AG10803 (cell line): ENCODE measurements at places on chromosomes 13 and 19.

DNA sequence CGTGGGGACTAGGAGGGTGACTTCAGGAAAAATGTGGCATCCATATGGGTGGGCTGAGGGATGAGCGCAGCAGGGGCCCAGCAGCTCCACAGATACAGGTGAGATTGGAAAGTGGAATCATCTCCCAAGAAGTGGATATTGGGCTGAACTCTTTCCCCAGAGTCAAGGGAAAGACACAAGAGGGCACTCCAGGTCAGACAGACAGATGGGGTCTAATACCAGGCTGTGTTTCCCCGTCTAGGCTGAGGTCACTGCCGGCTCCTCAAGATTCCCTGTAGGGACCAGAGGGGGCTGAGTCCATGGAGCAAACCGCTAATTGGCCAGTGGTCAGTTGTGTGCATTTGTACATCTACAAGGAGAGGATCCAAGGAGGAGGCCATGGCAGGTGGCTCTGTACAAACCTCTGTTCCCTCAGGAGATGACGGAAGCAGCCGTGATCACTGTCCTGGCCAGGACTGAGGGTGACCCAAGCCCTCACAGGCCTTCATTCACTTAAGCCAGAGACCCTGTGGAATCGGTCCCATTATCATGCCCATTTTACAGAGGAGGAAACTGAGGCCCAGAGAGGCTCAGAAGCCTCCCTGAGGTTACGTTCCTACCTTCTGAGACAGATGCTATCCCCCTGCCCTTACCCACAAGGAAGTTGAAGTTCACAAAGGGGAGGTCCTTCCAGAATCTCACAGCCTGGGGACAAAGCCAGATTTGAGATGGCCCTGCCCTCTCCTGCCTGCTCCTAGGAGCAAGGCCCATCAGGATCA is 14.9 kb upstream of the IGLON5 start:
- DNase-seq: no peak

GRCh38 chr19:3129112-3129511 is 6.7 kb upstream of the GNA15 start:
- peak; percentile 68 for DNase-seq

- no peak for DNase-seq
These were observed 10.3 kb upstream of the ZNF492 start for GRCh38 chr19:22623841-22624221.

- no peak for DNase-seq
These were observed 1029.6 kb downstream of the PCDH9 start for GRCh38 chr13:66200555-66200954.

- DNase-seq: no peak
These were observed 142.8 kb downstream of the KLF12 start for GRCh38 chr13:73991384-73991783.

GRCh38 chr19:5115771-5116202 is 146.9 kb downstream of the KDM4B start:
- DNase-seq: peak; percentile 80

DNA sequence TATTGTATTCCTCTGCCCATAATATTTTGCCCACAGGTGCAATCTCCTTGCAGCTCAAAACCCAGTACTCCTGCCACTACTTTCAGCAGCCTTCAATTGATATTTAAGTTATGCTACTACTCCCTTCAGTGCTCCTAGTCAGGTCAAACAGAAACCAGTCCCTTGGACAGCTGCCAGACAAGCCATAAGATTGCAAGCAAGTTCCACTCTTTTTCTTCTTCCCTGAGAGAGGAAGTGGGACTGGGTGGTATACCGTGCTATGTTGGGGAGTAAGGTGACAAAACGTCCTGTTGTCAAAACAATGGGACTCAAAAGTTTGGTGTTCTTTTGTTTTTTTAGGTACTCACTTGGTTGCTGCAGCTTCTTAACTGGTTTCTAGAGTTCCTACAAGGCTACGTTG is 63.1 kb upstream of the FRY start:
- no peak for DNase-seq

DNA sequence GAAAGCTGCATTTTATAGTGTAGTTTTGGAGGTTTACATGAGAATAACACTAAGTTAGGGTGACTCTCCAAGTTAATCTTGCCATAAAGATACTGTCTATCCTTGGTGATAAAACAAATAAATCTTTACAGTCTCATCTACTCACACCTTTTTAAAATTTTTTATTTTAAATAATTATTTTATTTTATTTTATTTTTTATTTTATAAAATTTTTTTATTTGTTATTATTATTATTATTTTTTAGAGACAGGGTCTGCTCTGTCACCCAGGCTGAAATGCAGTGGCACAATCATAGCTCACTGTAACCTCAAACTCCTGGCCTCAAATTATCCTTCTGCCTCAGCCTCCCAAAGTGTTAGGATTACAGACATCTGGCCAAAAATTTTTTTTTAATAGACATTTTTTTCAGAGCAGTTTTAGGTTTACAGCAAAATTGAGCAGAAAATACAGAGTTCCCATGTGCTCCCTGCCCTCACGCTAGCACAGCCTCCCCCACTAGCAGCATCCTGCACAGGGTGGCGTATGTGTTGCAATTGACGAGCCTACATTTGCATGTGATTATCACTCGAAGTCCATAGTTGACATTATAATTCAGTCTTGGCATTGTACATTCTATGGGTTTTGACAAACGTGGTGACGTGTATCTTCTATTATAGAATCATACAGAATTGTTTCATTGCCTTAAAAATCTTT is 41.0 kb downstream of the RASL11A start:
- no peak for DNase-seq

GRCh38 chr19:3556978-3557460 is 367 bp downstream of the MFSD12 start:
- no peak for DNase-seq

- DNase-seq: no peak
These were observed 571.1 kb upstream of the ARGLU1 start for GRCh38 chr13:107139006-107139405.

DNA sequence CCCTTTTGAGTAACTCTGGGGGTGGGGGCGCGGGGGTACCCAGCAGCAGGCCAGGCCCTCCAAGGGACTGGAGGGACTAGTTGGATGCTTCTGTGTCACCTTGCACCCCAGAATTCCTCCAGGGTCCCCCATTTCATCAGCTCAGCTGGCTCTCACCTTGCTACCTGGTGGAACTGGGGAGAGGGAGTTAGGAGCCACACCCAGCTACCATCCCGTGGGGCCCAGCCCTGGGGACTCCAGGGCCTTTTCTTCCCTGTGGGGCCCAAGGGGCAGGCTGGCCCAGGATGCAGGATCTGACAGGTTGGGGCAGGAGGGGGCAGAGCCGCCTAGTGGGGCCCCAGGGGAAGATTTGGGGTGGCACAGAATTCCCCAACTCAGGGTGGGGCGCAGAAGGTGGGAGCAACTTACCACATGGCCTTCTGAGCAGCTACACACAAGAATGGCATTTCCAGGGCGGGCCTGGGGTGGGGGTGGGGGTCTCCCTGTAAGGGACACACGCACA is 32.8 kb upstream of the NANOS3 start:
- no peak for DNase-seq

- DNase-seq: no peak
These were observed 8.5 kb downstream of the MIER2 start for GRCh38 chr19:336067-336614.

DNA sequence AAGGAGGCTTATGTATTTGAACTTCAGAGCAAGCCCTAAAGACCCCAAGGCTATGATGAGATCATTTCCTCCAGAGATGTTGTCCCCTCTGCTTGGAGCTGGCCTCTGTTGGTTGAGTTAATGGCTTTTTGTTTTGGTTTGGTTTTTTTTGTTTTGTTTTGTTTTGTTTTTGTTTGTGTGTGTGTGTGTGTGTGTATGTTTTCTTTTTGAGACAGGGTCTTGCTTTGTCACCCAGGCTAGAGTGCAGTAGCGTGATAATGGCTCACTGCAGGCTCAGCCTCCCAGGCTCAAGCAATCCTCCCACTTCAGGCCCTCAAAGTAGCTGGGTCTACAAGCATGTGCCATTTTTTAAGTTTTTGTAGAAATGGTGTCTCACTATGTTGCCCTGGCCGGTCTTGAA is 1076.2 kb downstream of the UQCRFS1 start:
- DNase-seq: no peak

DNA sequence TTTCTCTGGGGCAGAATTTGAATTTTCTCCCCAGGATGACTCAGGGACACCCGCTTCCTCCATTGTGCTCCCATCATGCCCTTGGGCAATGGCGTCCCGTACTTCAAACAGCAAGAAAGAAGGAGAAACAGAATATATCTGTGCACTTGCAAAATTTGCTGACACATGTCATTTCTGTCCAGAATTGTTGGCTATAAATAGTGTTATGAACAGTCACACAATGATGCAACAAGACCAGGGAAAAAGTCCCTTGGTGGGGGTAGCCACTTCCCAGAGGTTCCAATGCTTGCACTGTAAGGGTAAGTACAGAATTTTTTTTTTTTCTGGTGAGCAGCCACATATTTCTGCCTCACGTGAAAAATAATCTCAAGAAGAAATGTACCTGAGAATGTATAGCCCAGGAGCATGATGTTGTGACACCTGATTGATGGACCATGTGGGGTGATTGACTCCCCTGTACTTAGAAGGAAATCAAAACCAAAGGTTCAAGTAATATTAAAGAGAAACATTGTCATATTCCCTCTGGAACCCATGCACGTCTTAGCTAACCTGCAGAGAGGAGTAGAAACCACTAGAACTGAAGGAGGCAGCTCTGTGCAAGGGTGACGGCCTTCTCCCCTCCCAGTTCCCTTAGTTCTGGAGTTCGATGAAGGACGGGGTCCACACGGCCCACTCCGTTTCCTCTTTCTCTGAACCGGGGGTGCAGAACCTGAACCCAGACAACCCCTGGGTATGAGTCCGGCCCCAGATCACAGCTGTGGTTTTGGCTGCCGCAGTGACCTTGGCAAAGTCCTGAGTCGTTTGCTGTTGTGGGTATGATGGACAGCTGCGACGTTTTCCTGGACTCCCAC is 9.3 kb upstream of the LAIR1 start:
- DNase-seq: no peak

GRCh38 chr13:28424541-28424940 is 70.4 kb downstream of the FLT1 start:
- DNase-seq: no peak

DNA sequence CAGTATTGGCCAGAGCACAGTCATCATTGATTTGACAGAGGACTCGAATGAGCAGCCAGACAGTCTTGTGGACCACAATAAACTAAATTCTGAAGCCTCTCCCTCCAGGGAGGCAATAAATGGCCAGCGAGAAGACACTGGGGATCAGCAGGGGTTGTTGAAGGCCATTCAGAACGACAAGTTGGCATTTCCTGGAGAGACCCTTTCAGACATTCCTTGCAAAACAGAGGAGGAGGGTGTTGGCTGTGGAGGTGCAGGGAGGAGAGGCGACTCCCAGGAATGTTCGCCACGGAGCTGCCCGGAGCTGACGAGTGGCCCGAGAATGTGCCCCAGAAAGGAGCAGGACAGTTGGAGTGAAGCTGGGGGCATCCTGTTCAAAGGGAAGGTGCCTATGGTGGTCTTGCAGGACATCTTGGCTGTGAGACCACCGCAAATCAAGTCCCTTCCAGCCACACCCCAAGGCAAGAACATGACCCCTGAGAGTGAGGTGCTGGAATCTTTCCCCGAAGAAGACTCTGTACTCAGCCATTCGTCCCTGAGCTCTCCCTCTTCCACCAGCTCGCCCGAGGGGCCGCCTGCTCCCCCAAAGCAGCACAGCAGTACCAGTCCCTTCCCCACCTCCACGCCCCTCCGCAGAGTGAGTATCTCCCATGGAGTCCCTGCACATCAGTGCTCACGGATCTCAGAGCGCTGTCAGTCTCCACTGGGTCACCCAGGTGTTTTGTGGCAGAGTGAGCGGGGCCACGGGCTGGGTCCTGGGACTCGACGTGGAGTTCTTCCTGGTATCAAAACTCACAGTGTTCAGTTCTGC is 6.9 kb downstream of the CHAF1A start:
- no peak for DNase-seq

- DNase-seq: peak; percentile 88
These were observed 27.2 kb downstream of the RCBTB2 start for GRCh38 chr13:48505597-48506091.

GRCh38 chr19:54152878-54153524 is 6.5 kb downstream of the LENG1 start:
- DNase-seq: no peak

GRCh38 chr13:99665711-99666110 is 164.4 kb downstream of the TM9SF2 start:
- DNase-seq: no peak

GRCh38 chr13:110433014-110433413 is 125.9 kb downstream of the COL4A2 start:
- no peak for DNase-seq

DNA sequence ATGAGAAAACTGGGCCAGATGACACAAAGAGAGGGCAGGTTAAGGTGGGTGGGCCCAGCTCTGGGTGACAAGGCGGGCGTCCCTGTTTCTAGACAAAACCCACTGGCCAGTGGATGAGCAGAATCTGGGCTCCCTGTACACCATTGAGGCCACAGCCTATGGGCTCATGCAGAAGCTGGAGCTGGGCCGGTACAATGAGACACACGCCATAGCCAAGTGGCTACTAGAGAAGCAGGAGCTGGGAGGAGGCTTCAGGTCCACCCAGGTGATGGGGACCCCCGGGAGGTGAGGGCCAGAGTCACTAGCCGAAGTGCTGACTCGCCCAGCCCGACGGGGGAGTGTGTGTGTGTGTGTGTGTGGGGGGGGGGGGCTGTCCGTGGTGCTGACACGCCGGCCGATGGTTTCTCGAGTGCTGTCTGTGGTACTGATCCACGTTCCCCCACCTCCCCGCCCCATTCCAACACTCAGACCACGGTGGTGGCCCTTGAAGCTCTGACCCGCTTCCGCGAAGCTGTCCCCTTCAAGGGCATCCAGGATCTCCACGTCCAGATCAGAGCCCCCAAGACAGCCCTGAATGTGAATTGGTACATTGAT is 24.3 kb upstream of the SHFL start:
- DNase-seq: no peak

GRCh38 chr13:91946498-91947070 is 548.2 kb downstream of the GPC5 start:
- DNase-seq: no peak

DNA sequence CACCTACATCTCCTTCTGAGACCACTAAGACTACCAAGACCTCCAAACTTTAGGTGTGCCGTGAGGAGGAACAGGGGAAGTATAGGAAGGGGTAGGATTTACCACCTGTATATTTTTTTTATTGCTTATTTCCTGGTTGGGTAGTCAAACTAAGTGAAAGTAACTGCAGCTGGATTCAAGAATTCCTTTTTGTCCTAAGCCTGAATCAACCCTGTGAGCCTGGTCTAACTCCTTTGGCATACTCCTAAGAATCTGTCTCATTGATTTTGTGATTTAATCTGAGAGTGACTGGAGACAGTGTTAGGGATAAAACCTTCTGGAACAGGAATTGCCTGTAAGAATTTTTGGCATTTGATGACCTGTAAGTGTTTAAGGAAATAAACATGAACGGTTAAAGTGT is 523.5 kb upstream of the MIR17HG start:
- DNase-seq: no peak

GRCh38 chr13:39144941-39145533 is 106.8 kb downstream of the NHLRC3 start:
- DNase-seq: peak; percentile 68

- peak; percentile 30 for DNase-seq
These were observed 5.4 kb upstream of the PLAUR start for GRCh38 chr19:43675269-43675879.
